ENCODE measurements at places on chromosomes 12 and 14.
A peak's percentile ranks its signal among the peaks of the same experiment; 100 is the strongest.

DNA sequence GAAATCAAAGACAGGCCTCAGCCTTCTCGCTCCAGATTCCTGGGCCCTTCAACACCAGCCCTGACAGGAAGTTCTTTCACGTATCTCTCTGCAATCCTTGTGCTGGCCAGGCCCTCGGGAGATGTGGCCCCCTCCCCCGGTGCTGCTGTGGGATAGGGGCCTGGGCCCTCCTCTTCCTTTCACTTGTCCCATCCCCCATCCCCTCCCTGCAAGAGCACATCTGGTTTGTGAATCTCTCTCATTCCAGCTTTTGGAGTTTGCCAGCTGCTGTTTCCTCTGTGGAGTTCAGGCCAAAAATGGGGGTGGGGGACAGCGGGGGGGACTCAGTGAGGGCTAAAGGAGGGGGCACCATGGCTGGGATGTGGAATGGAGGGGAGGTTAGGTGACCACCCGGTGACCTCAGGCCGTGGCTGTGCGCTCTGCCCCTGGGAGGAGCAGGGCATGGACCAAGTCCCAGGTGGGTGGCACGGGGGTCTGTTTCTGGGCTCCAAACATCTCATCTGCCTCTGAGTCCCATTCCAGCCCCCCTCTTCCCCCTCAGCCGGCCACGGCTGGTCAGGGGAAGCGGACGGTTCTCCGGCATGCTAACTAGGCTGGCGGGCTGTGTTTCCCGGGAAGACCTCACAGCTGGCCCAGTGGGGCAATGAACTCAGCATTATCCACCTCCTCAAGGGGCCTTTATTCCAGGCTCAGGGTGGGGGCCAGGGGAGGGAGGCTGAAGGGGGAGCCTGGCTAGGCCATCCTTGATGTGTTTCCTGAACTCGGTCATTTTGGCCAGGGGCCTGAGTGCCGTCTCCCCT lies 7.4 kb downstream of the LRP1 start:
- no peak for DNase-seq

- no peak for DNase-seq
Observed at GRCh38 chr14:98826618-98827017, 445.4 kb downstream of the BCL11B start.

DNA sequence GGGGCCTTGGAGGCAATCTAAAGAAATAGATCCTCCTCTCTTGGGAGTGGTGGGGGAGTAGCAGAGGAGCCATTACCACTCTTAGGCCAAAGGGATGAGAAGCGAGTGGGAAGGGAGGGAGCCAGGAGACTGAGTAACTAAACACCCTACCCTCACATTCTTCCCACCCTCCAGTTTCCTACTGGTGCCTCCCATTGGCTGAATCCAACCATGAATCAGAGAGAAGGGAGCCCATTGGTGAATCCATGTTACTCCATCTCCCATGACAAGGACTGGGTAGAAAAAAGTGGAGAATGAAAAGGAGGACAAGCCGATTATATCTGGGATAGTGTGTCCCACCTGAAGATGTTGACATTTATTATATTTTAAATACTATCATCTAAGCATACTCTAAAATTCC lies 76.8 kb upstream of the LHX5 start:
- no peak for DNase-seq

- DNase-seq, result peak; percentile 82
Observed at GRCh38 chr12:32535288-32535999, 136.1 kb downstream of the FGD4 start.

DNA sequence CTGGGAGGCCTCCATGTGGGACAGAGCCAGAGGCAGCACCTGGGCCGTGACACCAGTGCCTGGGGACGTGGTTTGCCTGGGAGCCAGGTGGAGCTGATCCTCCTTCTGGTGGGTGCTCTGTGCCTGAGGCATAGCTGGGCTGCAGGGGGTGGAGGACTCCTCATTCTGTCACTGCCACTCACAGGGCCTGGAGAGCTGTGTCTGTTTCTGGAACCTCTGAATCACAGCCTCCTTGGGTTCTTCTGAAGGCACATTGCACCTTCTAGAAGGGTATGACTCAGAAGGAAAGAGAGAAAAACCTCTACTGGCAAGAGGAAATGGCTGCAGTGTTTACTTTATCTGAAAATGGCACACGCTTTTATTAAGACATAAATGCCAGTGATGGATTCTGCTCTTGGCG lies 659.8 kb downstream of the VRK1 start:
- DNase-seq, result no peak

GRCh38 chr14:79325071-79325470 lies 886.2 kb downstream of the DIO2 start:
- no peak for DNase-seq

DNA sequence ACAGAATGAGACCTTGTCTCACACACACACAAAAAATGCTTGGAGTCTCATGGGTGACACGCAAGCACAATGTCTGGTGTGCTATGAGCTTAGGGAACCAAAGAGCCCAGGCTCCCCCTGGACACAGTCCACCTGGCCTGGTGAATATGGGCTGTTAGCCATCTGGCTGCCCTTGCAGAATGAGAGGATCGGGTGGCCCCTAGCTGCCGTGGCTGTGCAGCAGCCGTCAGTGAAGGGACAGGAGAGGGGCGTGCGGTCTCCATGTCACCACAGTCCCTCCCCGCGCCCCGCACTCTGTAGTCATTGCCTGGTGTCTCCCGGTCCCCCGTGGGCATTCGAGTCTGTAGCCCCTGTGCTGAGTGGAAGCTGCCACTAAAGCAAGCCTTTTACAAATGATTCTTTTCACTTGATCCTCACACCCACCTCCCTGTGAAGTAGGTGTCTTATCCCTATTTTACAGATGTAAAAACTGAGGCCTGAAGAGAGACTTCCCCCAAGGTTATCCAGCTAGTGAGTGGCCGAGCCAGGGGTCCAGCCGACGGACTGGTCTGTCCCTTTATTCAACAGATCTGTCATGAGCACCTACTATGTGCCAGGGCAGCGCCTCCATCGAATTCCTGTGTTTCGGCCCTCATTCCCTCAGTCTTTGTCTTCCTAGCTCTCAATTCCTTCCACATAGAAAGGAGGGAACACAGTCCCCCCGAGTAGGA lies 18.8 kb downstream of the MVK start:
- DNase-seq, result no peak

DNA sequence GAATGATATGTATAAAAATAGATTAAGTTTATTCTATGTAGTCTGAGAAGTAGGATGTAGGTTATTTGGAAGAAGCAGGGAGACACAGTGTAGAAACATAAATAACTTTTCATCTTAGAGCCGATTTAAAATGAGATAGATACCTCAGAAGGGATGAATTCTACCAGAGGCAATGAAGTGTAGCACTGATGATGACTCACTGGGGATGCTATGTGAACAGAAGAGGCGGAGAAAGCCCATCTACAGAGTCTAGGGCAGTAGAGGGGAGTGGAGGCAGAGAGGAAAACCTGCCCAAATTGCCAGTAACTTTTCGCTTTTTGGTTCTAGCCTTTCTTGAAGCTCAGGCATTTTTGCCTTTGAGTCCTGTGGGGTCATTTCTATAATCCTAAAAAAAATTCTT lies 451.8 kb downstream of the ATP23 start:
- no peak for DNase-seq

- no peak for DNase-seq
Observed at GRCh38 chr12:122086641-122087285, 8.2 kb downstream of the MLXIP start.

DNA sequence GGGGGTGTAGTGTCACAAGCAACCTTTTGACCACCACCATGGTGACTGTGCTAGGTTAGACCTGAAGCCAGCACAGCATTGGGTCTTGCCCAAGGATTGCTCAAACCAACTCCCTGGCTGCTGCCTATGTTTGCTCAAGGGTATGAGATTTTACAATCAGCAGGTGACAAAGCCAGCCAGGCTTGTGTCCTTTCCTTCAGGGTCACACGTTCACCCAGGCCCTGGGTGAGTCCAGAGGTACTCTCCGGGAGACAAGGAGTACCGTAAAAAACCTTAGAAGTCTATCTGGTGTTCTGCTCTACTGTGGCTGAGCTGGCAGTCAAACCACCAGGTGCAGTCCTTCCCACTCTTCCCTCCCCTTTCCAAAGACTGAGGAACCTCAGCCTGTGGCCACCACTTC lies 238.9 kb upstream of the MIS18BP1 start:
- DNase-seq, result no peak

DNA sequence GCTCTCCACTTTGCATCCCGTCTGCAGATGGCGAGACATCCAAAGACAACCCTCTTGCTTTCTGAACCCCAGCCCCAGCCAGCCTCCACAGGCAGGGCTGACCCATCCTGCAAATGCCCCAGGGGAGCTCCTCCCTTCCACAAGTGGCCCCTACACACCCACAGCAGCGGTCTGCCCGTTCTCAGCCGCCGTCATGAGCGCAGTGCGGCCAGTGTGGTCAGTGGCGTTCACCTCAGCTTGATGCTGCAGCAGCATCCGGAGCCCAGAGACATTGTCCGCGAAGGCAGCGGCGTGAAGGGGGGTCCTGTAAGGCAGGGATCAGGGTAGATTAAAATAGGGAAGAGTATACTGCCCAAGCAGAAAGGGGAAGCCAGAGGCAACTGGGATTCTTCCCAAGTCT lies 13.7 kb downstream of the ANKRD52 start:
- DNase-seq, result no peak

DNA sequence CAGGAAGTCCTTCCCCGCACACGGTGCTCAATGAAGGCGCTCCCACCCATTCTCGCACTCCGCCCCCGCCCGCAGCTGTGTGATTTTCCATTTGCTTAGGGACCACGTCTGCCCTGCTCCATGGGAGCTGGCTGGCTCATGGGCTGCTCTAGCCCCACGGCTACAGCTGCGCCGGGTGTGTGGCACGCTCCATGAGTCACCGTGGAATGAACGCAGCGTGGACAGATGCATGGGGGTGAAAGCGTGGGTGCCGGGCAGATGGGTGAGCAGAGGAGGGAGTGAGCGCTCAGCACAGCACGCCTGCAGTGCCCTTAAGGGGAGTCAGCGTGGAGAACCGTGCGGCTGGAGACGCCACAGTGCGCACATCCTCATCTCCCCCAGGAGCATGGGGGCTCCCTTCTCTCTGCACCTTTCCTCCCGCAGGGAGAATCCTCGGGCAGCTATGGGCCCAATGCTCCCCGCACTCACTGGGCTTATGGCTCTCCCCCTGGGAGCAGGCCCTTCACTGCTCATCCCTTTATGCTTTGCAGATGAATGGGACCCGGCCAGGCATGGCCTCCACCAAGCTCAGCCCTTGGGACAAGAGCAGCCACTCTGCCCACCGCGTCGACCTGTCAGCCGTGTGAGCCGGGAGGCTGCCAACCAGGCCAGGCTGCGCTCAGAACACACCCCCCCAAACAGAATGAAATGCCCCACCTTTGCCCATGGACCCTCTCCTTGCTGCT lies 185.1 kb downstream of the ADGRD1 start:
- DNase-seq, result no peak

DNA sequence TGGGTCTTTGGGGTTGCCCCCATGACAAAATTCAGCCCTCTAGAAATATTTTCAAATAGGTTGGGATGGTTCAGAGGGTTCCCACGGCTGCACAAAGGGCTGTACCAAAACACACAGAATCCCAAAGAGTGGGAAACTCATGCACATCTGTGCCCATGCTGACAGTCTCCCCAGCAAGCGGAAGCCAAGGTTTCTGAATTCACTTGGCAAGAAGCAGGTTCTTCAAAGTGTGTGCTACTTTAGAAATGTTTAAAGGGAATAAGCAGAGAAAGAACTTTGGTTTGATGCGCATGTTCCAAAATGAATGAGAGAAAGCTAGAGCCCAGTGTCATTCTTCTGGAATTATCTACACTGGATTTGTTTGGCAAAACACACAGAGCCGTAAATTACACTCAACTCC lies 46.7 kb downstream of the FOXN3 start:
- no peak for DNase-seq

- no peak for DNase-seq
Observed at GRCh38 chr12:29396774-29397173, 15.8 kb upstream of the ERGIC2 start.

GRCh38 chr12:56122637-56123036 lies 4.6 kb downstream of the ZC3H10 start:
- DNase-seq, result no peak

GRCh38 chr14:43792980-43793379 lies 714.1 kb downstream of the FSCB start:
- no peak for DNase-seq

DNA sequence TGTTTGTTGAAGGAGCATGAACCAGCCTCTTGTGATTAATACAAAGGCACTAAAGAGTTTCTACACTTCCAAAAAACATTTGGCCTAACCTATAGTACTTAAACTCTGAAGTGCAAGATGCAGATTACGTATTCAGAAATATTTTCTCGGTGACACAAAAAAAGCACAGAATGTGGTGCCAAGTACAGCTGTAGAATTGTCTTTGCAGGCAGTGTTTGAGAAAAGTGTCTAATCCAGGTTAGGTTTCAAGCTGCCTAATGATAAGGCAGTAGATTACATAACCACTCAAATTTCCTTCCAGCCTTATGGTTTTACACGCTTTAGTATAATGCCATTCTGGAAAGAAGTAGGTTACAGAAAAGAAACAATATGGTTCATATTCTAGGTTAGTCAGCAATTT lies 205.2 kb downstream of the KLHL28 start:
- DNase-seq, result no peak

- no peak for DNase-seq
Observed at GRCh38 chr12:127247937-127248336, 1019.0 kb upstream of the TMEM132C start.

GRCh38 chr12:91967590-91967989 lies 178.1 kb downstream of the BTG1 start:
- DNase-seq, result no peak

- peak; percentile 59 for DNase-seq
Observed at GRCh38 chr14:43651896-43652295, 855.2 kb downstream of the FSCB start.

DNA sequence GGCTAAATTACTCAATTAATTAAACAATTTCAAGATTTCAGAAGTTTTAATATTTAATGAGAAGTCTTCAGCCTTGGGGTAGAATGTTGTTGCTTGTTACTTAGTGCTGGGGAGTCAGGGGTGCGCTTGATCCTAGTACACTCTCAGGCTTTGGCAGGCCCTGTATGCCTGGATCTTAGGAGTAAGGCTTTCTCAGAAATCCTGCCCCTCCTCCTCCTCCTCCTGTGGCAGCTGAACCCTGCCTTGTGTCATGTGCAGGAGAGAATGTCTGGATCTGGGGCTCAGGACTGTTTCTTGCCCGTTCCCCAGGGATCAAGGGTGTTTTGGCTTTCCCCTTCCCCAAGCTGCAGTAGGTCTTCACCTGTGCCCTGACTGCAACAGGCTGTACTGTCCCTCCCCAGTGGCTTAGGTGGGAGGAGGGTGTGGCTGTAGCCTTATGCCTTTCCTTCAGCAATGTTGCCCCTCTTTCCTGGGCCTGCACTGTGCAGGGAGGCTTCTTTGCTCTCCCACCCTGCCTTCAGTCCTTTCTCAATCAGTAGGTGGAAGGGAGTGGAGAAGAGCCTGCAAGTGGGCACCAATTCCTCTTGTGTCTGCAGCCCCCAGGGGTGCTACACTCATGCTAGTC lies 108.2 kb downstream of the SLC38A6 start:
- DNase-seq, result no peak

- no peak for DNase-seq
Observed at GRCh38 chr14:71597287-71597920, 334.8 kb upstream of the RGS6 start.

DNA sequence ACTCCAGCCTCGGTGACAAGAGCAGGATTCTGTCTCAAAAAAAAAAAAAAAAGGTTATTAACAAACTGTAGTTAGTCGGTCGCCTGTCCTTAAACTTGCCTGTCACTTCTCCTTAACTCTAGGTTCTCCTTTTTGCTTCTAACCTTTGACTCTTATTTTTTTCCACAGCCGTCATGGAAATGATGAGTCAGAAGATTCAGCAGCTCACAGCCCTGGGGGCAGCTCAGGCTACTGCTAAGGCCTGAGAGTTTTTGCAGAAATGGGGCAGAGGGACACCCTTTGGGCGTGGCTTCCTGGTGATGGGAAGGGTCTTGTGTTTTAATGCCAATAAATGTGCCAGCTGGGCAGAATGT lies 418 bp upstream of the MYG1 start:
- no peak for DNase-seq

All from NCI-H2171 (cell line).